ENCODE measurements at places on chromosomes 1 and 21.

- DNase-seq = no peak
These were observed 18.8 kb downstream of the PLEKHM2 start for GRCh38 chr1:15702722-15703550.

DNA sequence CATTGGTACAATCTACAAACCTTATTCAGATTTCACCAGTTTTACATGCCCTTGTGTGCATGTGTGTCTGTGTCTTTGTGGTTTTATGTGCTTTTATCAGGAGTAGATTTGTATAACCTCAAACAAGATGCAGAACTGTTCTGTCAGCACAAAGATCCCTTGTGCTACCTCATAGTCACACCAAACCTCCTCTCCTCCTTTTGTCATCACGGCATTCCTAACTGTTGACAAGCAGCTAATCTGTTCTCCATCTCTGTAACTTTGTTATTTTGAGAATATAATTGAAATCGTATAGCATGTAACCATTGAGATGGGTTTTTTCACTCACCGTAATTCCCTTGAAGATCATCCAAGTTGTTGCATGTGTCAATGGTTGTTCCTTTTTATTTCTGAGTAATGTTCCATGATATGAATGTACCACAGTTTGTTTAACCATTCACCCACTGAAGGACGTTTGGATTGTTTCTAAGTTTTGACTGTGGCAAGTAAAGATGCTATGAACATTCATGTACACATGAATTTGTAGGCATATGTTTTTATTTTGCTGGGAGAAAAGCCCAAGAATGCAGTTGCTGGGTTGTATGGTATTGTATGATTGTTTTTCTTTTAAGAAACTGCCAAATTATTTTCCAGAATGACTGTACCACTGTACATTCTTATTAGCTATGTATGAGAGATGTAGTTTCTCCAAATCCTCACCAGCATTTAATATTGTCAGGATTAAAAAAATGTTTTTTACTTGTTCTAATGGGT is 78.1 kb upstream of the B3GALT2 start:
- DNase-seq = no peak

- DNase-seq = no peak
These were observed 7.3 kb upstream of the SLC5A9 start for GRCh38 chr1:48215222-48215621.

GRCh38 chr1:159949981-159950381 is 4.1 kb downstream of the SLAMF9 start:
- no peak for DNase-seq

DNA sequence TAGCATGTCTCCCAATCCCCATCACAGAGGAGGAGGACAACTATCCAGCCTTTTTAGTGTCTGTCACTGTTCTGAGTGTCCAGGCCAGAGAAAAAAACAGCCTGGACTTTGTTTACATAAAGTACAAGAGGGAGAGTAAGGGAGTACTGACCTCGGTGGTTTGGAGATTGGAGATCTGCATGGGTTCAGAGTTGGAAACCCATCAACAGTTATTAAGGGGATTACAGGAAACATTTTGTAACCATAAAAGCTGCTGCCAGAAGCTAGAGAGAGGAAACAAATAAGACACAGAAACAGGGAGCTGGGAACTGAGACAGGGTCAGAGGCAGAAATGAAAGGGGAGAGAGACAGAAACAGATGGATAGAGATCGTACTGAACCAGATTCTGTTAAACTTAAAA is 131.5 kb upstream of the CTTNBP2NL start:
- no peak for DNase-seq

GRCh38 chr1:235051521-235051920 is 77.1 kb downstream of the TOMM20 start:
- DNase-seq = no peak

DNA sequence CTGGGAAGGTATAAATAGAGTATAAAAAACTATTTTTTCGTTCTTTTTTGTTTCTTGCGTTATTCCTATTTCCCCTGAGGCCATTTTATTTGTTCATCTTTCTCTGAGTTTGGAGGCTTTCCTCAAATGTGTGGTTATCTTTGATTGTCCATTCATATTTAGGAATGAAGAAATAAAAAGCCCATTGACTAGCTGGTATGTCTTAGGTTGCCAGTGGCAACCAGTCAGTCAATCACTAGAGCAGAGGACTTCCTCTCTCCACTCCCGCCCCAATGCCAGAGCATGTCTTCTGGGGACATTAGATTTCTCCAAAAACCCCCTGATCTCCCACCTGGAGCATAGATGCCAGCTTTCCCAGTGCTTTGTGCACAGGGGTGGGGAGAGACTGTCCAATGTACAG is 20.7 kb upstream of the FOXE3 start:
- no peak for DNase-seq

- DNase-seq = no peak
These were observed 621.0 kb downstream of the ADGRL2 start for GRCh38 chr1:82421782-82422181.

DNA sequence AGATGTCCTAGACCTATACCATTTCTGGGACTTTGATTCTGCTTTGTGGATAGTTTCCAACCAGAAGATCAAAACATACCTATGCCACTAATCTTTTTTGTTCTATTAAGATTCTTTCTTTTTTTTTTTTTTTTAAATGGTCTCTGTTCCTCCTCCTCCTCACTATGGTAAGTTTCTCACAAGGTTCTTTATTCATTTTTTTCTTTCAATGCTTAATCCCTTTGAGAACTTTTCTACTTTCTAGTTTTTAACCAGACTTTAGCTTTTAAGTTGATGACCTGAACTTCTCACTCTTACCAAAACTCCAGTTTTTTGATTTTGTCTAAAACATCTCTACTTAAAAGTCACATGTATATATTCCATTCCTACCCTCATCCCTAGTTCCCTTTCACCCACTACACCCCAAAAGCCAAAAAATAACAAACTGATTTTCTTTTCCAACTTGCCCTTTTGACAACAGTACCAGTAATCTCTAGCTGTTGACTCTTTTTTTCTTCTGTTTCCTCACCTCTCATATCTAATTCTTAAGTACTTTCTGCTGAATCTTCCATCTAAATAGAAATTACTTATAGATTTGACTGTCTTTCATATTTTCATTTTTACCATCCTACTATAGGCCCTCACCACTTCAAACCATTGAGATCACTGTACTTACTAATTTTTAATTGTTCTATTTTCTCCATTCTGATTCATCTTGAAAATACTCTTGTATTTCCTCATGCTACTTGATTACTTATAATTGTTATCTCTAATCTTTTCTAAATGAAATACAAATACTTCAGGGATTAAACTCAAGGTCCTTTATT is 6.1 kb downstream of the CEPT1 start:
- no peak for DNase-seq

GRCh38 chr1:211623515-211623914 is 44.6 kb upstream of the SLC30A1 start:
- DNase-seq = no peak

DNA sequence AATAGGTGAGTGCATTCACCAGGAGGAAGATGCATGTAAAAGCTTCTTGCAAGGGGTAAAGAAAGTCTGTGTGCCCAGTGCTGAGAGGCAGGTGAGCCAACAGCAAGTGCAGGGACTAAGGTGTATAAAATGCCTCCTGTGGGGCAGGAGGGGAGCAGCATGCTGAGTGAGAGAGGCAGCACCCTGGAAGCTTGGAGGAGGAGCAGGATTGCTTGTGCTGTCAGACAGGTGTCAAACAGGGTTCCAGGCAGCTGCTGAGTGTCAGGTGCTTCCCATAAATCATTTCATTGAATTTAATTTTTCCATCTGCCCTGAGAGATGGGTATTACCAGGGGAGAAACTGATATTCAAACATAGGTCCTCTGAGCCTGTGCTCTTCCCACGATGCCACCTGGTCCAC is 13.9 kb downstream of the BSND start:
- DNase-seq = no peak

All from hippocampal formation (tissue), 2 donors.